Activated naive CD8-positive, alpha-beta T cell treated with anti-CD3 and anti-CD28 coated beads for 36 hours (primary cell): ENCODE measurements at places on chromosomes 7 and 10.

DNA sequence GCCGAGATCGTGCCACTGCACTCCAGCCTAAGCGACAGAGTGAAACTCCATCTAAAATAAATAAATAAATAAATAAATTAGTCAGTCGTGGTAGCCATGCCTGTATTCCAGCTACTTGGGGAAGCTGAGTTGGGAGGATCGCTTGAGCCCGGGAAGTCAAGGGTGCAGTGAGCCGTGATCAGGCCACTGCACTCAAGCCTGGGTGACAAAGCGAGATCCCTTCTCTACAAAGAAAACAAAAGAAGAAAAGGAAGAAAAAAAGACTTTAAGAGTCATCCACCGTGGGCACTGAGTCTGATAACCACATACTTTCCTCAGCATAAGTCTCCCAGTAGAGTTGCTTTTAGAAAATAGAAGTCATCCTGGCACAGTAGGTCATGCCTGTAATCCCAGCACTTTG is 2.6 kb downstream of the TMEM254 start:
- no peak overlapping the region for H3K27ac ChIP-seq
- peaks cover 5% of the 10 kb centered on the region for H3K36me3 ChIP-seq
- DNase-seq: no peak
- no peak overlapping the region for H3K4me3 ChIP-seq

DNA sequence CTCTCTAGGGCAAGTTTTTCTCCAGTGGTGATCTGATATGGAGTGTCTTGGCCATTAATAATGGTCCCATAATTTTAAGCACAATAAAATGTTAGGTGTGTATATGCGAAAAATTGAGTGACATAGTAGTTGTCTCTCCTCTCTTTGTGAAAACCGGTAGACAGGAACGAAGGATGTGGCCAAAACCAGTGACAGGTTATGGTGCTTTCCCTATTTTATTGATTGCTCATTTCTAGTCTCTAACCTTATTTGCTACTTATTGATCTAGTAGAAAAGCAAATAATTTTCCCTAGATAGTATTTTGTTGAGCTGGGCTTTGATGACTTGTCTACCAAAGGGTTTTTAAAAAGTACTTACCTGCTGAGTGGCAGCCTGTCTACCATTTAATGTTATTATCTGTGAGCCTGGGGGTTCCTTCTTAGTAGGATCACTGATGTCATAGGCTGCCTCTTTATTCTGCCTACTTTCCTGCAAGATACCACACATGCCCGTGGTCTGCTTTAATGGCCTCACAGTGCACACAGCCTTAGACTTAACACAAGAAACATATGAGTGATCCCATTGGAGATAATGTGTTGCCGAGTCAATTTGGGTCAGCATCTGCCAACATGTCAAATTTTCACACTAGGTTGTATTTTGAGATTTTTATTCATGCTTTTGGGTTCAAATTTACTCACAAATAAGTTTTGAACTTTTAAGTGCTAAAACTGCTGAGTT is 100.0 kb downstream of the AUTS2 start:
- no peak overlapping the region for H3K4me3 ChIP-seq
- no peak for DNase-seq
- peaks cover 4% of the 10 kb centered on the region for H3K27me3 ChIP-seq

- no peaks in the 10 kb centered on the region for H3K27me3 ChIP-seq
- H3K27ac ChIP-seq: no peak overlapping the region
- no peaks in the 10 kb centered on the region for H3K36me3 ChIP-seq
- no peak for DNase-seq
- H3K4me1 ChIP-seq: no peaks in the 10 kb centered on the region
- no peak overlapping the region for H3K4me3 ChIP-seq
These were observed 51.4 kb downstream of the CDH23 start for GRCh38 chr10:71448146-71448545.

DNA sequence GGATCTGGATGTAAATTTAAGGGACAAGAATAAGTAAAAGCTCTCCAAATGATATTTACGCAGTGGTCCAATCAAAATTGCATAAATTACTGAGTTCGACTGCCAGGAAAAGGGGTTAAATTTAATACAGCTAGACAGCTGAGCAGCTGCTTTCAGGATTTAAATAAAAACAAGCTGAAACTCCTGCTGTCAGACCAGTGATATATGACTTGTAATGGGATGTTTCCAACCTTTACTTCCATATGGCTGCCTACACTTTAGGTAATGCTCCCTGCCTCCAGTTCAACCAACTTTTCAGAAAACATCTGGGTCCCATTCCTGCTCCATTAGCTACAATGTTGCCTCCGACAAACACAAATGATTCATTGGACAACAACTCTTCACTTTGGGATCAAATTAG is 326.3 kb upstream of the DGKB start:
- H3K27me3 ChIP-seq: no peaks in the 10 kb centered on the region
- H3K27ac ChIP-seq: no peak overlapping the region
- H3K36me3 ChIP-seq: no peaks in the 10 kb centered on the region
- no peak for DNase-seq
- no peaks in the 10 kb centered on the region for H3K4me1 ChIP-seq

- peaks cover 3% of the 10 kb centered on the region for H3K36me3 ChIP-seq
- no peak for DNase-seq
- H3K27me3 ChIP-seq: no peaks in the 10 kb centered on the region
- H3K4me1 ChIP-seq: no peaks in the 10 kb centered on the region
- no peak overlapping the region for H3K27ac ChIP-seq
These were observed 49.7 kb downstream of the SEMA3A start for GRCh38 chr7:84144935-84145334.

- H3K36me3 ChIP-seq: peaks cover 15% of the 10 kb centered on the region
- H3K27ac ChIP-seq: no peak overlapping the region
- no peak overlapping the region for H3K4me3 ChIP-seq
- no peaks in the 10 kb centered on the region for H3K27me3 ChIP-seq
These were observed 70.8 kb downstream of the NKX6-2 start for GRCh38 chr10:132714986-132715775.

- H3K4me3 ChIP-seq: no peak overlapping the region
- peaks cover 57% of the 10 kb centered on the region for H3K36me3 ChIP-seq
- H3K27me3 ChIP-seq: no peaks in the 10 kb centered on the region
- DNase-seq: no peak
These were observed 20.0 kb downstream of the SEPTIN7 start for GRCh38 chr7:35820858-35821257.

DNA sequence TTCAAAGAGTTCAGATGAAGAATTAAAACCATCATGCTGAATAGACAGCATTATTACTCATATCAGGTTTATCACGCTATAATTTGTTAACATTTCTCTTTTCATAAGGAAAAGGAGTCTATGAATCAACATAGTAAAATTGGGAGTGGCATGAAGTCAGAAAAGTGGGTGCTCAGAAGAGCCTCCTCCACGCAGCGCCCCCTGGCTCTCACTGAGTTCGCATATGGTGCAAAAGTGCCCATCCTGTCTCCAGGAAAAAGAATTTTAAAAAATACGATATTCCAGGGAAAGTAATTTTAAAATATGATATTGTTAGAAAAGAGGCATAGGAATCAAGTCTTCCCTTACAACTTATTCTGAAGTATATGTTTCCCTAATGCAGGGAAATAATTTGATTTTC is 176.3 kb upstream of the TCERG1L start:
- H3K27ac ChIP-seq: no peak overlapping the region
- H3K4me1 ChIP-seq: no peaks in the 10 kb centered on the region
- H3K27me3 ChIP-seq: no peaks in the 10 kb centered on the region
- H3K4me3 ChIP-seq: no peak overlapping the region
- no peak for DNase-seq
- no peaks in the 10 kb centered on the region for H3K36me3 ChIP-seq

GRCh38 chr7:22235134-22235533 is 121.8 kb downstream of the RAPGEF5 start:
- DNase-seq: no peak
- H3K36me3 ChIP-seq: no peaks in the 10 kb centered on the region
- no peaks in the 10 kb centered on the region for H3K4me1 ChIP-seq
- no peak overlapping the region for H3K4me3 ChIP-seq
- no peak overlapping the region for H3K27ac ChIP-seq

- no peaks in the 10 kb centered on the region for H3K4me1 ChIP-seq
- no peak overlapping the region for H3K4me3 ChIP-seq
- H3K36me3 ChIP-seq: no peaks in the 10 kb centered on the region
- H3K27ac ChIP-seq: no peak overlapping the region
- DNase-seq: no peak
These were observed 56.4 kb upstream of the FAM20C start for GRCh38 chr7:135731-136645.

DNA sequence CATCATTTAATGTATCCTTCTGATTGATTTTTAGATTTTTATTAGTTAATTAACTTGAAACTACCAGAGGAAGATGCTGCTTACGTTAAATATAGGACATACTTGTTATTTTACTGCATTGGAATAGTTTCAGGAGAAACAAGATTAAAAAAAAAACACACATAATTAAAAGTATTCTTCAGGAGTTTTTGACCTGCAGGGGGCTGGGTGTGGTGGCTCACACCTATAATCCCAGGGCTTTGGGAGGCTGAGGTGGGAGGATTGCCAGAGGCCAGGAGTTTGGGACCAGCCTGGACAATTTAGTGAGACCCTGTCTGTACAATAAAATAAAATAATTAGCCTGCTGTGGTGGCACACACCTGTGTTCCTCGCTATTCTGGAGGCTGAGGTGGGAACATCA is 10.7 kb downstream of the CBLL1 start:
- H3K36me3 ChIP-seq: peaks cover 28% of the 10 kb centered on the region
- H3K4me1 ChIP-seq: peaks cover 7% of the 10 kb centered on the region
- DNase-seq: no peak
- no peak overlapping the region for H3K27ac ChIP-seq
- H3K4me3 ChIP-seq: no peak overlapping the region

- H3K27ac ChIP-seq: no peak overlapping the region
- DNase-seq: no peak
- no peak overlapping the region for H3K4me3 ChIP-seq
- H3K36me3 ChIP-seq: no peaks in the 10 kb centered on the region
- no peaks in the 10 kb centered on the region for H3K27me3 ChIP-seq
These were observed 580.1 kb downstream of the GRID1 start for GRCh38 chr10:85786401-85786899.

GRCh38 chr10:26777686-26778085 is 80.2 kb downstream of the PDSS1 start:
- no peaks in the 10 kb centered on the region for H3K27me3 ChIP-seq
- peaks cover 12% of the 10 kb centered on the region for H3K36me3 ChIP-seq
- peaks cover 66% of the 10 kb centered on the region for H3K4me1 ChIP-seq
- DNase-seq: no peak
- H3K27ac ChIP-seq: peak overlapping the region; percentile 42

DNA sequence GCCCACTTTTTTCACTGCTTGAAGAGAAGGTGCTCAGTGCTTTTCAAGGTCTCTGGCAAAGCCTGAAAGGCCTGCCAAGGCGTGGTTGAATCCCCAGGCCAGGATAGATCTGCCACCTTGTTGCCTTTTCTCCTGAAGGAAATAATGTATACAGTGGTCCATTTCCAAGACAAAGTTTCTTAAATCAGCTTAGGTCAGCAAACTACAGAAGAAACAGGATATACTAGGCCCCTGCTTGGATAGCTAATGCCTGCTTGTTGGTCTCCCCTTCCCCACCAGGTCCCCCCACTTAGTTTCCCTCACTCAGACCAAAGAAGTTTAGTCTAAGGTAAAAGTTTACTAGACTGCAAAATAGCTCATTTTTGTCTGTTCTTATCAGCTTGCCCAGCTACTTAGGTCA is 19.9 kb downstream of the COL17A1 start:
- H3K27ac ChIP-seq: no peak overlapping the region
- peaks cover 4% of the 10 kb centered on the region for H3K27me3 ChIP-seq
- DNase-seq: no peak
- H3K4me3 ChIP-seq: no peak overlapping the region
- H3K36me3 ChIP-seq: no peaks in the 10 kb centered on the region

DNA sequence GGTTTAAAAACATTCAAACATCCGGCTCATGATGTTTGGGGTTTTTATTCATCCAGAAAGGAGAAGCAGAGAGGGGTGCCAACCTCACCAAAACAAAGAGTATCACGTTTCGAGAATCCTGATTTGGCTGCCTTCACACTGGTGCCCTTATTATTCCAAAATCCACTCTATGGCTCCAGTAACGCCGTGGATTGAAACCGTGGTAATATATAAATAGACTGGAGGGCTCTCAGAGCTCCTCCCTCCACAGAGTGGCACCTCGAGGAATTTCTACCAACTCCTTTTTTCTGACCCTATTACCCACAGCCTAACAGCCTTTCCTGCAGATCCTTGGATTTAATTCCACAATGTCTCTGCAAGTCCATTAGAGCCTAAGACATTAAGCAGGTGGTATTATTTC is 353.6 kb downstream of the CRPPA start:
- H3K27me3 ChIP-seq: peaks cover 10% of the 10 kb centered on the region
- H3K36me3 ChIP-seq: no peaks in the 10 kb centered on the region
- no peaks in the 10 kb centered on the region for H3K4me1 ChIP-seq
- no peak for DNase-seq
- H3K27ac ChIP-seq: no peak overlapping the region

GRCh38 chr10:13238271-13239077 is 4.3 kb upstream of the UCMA start:
- no peaks in the 10 kb centered on the region for H3K4me1 ChIP-seq
- DNase-seq: no peak
- no peak overlapping the region for H3K4me3 ChIP-seq
- no peak overlapping the region for H3K27ac ChIP-seq
- H3K27me3 ChIP-seq: no peaks in the 10 kb centered on the region

- no peak for DNase-seq
- H3K4me3 ChIP-seq: no peak overlapping the region
- H3K4me1 ChIP-seq: peaks cover 5% of the 10 kb centered on the region
- no peaks in the 10 kb centered on the region for H3K36me3 ChIP-seq
These were observed 173.3 kb upstream of the BET1 start for GRCh38 chr7:94177441-94177840.

DNA sequence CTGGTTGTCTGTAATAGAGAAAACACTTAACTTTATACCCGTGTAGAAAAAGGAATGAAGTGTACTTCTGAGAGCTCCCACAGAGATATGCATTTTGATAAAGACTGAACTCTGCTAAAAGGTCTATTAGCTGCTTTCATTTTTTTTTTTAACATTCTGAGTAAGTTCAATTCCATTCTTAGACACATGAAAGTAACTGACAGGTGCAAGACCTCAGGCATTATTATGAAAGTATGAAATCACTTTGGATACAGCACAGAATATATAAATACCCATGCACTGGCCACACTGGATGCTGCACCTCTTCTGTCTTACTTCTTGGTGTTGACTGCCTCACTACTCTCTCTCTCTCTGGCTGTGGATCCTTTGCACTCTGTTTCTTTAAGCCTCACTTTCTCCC is 46.2 kb downstream of the VWDE start:
- no peak overlapping the region for H3K27ac ChIP-seq
- no peaks in the 10 kb centered on the region for H3K36me3 ChIP-seq
- no peak overlapping the region for H3K4me3 ChIP-seq
- DNase-seq: no peak

DNA sequence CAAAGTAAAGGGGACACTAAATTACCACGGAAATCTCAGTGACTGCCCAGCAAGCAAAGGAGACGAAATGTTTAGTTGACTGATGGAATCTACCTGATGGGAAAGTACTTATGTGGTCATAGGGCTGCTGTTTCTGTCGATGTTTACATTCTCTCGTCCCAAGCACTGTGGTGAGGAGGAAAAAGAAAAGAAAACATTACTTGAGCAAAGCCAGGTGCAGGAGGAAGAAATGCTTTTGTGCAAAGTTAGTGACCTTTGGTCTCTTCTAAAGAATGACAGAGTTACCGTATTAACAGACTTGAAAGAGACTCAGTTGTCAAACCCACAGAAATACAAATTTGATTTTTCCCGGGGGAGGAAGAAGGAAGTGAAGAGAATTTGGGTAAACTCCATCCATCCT is 43.3 kb upstream of the FMC1 start:
- no peaks in the 10 kb centered on the region for H3K27me3 ChIP-seq
- DNase-seq: no peak
- H3K4me1 ChIP-seq: no peaks in the 10 kb centered on the region
- no peak overlapping the region for H3K4me3 ChIP-seq
- no peak overlapping the region for H3K27ac ChIP-seq

GRCh38 chr10:72320676-72321247 is 34.0 kb downstream of the DNAJB12 start:
- H3K4me1 ChIP-seq: peaks cover 66% of the 10 kb centered on the region
- peak overlapping the region; percentile 100 for H3K27ac ChIP-seq
- peak; percentile 83 for DNase-seq
- no peaks in the 10 kb centered on the region for H3K27me3 ChIP-seq
